ENCODE measurements at places on chromosomes 2 and 18. TPM values are rescaled to one million over a fixed set of nuclear protein-coding genes. Genes with fewer than 3 reads are reported as not detected.

Gene LAMA3
- polyA plus RNA-seq: 11.3 TPM

Gene RGPD6
- 2.3 TPM for polyA plus RNA-seq

Gene CNGA3
- 0.13 TPM for polyA plus RNA-seq

Gene MAP4K4
- 18.6 TPM for polyA plus RNA-seq

Gene AQP12A
- not detected for polyA plus RNA-seq

Gene SERPINE2
- 12.9 TPM for polyA plus RNA-seq

Gene TNFRSF11A
- 0.50 TPM for polyA plus RNA-seq

- no peak for DNase-seq
- no peak overlapping the region for H3K4me3 ChIP-seq
- peaks cover 79% of the 10 kb centered on the region for H3K4me1 ChIP-seq
- H3K36me3 ChIP-seq: no peaks in the 10 kb centered on the region
Measured at GRCh38 chr2:68223419-68223818, 28.9 kb downstream of the PPP3R1 start.

DNA sequence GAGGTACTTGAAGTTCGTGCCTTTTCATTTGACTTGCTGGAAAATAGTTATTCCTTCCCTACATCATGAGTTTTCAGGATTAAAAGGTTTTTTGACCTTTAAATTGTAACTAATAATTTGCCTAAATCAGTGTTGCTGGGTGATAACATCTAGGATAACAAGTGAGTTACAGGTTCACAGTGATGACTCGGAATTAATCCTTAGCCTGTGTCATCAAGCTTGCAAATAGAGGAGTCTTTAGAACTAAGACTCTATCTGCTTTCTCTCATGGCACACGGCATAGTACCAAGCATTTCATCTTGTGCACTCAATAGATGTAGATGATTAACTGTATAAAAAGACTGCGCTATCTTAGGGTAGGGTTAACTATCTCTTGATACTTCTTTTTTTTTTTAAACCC, 79.5 kb downstream of the CAMKMT start:
- H3K4me1 ChIP-seq: no peaks in the 10 kb centered on the region
- H3K27me3 ChIP-seq: no peaks in the 10 kb centered on the region
- DNase-seq: no peak
- H3K4me3 ChIP-seq: no peak overlapping the region

DNA sequence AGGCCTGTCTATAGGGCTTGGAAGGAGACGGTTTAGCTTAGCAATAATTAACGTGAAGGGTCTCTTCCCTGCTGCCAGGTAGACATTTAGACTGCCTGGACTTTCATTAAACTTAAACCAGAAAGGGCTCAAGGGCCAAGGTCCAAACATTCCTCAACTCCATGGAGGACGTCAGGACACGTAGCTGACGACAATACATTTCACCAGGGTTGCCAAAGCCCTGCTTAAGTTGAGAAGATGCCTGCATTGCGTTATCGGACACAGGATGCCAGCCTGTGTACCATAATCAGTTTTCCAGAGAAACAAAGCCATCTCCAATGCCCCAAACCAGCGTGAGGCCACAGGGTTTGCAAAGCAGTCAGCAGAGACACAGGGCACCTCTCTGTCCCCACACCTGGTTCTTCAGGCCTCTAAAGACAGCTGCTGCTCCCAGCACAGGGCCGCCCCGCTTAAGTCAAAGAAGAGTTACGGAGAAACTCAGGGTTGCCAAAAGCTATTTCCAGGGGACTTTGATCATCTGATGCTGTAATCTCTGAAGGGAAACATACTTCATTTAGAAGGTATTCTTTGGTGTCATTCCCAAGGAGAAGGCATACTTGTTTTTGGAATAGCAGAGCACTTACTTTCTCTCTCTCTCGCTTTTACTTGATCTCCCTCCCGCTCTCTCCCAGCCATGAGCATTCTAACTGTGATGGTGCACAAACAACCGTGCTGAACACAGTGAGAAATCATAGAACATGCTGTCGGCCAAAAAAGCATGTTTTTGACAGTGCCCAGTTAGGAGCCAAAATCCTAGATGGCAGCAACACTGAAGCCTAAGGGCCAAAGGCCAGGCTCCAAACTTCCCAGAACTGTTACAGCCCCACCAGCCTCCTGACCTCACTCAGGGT, 46.0 kb downstream of the TTC32 start:
- H3K4me1 ChIP-seq: no peaks in the 10 kb centered on the region
- no peak for DNase-seq
- no peak overlapping the region for H3K4me3 ChIP-seq
- no peaks in the 10 kb centered on the region for H3K36me3 ChIP-seq

DNA sequence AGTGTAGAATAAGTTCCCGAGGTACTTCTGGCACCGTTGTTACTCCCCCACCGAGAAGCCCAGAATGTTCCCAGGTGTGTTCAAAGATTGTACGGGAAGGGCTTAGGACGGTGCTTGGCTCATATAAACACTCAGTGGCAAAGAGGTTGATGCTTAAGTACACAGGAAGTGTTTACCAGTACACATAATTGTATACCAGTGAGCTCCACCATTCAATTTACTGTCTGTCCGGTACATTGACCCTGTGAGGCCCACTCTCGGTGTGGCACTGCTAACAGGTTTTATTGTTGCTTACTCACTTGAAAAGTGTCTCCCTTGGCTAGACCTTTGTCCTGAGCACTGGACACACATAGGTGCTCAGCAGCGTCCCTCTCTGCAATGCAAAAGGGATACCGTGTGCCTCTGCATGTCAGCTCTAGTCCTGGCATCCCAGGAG, 191.0 kb downstream of the NEDD4L start:
- H3K27ac ChIP-seq: peak overlapping the region; percentile 93
- no peaks in the 10 kb centered on the region for H3K36me3 ChIP-seq
- H3K27me3 ChIP-seq: no peaks in the 10 kb centered on the region

DNA sequence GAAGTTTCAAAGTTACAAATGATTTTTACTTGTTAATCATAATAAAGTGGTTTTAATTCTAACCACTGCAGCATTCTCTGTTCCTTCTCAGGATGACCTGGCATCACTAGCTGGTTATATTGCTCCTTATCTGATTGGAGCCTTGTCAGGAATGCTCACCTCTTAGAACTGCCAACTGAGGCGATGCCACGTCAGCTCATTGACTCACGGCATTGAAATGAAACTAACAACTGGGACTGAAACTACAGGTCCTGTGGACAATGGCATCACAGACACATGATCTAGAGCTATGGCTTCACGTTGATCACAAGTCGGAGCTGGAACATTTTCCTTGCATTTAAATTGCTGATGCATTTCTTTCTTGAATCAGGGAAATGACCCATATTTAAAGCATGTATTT, 54.9 kb upstream of the MAP2 start:
- no peak overlapping the region for H3K4me3 ChIP-seq
- no peaks in the 10 kb centered on the region for H3K4me1 ChIP-seq
- H3K27ac ChIP-seq: no peak overlapping the region
- H3K27me3 ChIP-seq: no peaks in the 10 kb centered on the region

- H3K4me3 ChIP-seq: no peak overlapping the region
- no peaks in the 10 kb centered on the region for H3K4me1 ChIP-seq
- no peak overlapping the region for H3K27ac ChIP-seq
- no peaks in the 10 kb centered on the region for H3K36me3 ChIP-seq
- DNase-seq: no peak
- H3K27me3 ChIP-seq: no peaks in the 10 kb centered on the region
Measured at GRCh38 chr2:145412155-145412554, 892.2 kb upstream of the ZEB2 start.

GRCh38 chr18:23661735-23662308, 889 bp downstream of the ANKRD29 start:
- no peaks in the 10 kb centered on the region for H3K36me3 ChIP-seq
- peaks cover 12% of the 10 kb centered on the region for H3K27me3 ChIP-seq
- DNase-seq: no peak
- H3K4me3 ChIP-seq: peak overlapping the region; percentile 58
- H3K27ac ChIP-seq: peak overlapping the region; percentile 66

- DNase-seq: no peak
- no peak overlapping the region for H3K27ac ChIP-seq
- H3K4me1 ChIP-seq: no peaks in the 10 kb centered on the region
- H3K27me3 ChIP-seq: no peaks in the 10 kb centered on the region
- peaks cover 29% of the 10 kb centered on the region for H3K36me3 ChIP-seq
Measured at GRCh38 chr2:105896765-105897163, 152.1 kb downstream of the NCK2 start.

GRCh38 chr18:37714691-37715090, 149.1 kb upstream of the CELF4 start:
- H3K4me3 ChIP-seq: no peak overlapping the region
- no peak overlapping the region for H3K27ac ChIP-seq
- H3K36me3 ChIP-seq: no peaks in the 10 kb centered on the region
- DNase-seq: no peak

DNA sequence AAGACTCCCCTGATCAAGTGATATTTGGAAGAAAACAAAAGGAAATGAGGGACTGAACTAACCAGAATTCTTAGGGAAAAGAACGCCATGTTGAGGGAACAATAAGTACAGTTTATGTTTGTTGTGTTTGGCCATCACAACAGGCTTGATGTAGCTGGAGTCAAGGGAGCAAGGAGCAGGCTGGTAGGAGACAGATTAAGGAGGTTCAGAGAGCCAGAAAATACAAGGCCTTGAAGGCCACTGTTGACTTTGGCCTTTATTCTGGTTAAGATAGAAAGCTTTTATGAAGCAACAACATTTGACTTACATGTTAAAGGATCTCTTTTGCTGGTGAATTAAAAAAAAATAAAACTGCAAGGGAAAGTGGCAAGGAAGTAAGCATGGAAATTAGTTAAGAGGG, 754.1 kb upstream of the SLC8A1 start:
- no peak overlapping the region for H3K27ac ChIP-seq
- H3K4me1 ChIP-seq: no peaks in the 10 kb centered on the region
- no peaks in the 10 kb centered on the region for H3K27me3 ChIP-seq
- DNase-seq: no peak

DNA sequence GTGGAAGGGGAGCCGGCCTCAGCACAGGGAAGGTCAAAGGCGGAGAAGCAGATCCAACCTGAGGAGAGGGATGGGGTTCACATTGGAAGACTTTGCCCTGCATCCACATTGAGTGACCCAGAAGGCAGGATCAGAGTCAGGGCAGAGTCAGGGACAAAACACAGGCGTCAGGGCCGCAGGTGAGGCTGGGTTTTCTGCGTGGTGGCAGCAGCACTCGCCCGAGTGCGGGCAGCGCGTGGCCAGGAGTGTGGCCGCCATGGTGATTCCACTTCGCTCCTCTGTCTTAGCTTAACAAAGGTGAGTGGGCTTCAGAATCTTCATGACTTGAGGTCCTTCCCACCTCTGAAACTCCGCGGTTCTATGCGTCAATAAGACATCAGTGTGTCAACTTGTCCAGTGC, 476.9 kb upstream of the SMIM21 start:
- no peak for DNase-seq
- H3K36me3 ChIP-seq: no peaks in the 10 kb centered on the region
- no peak overlapping the region for H3K4me3 ChIP-seq
- no peaks in the 10 kb centered on the region for H3K27me3 ChIP-seq
- H3K27ac ChIP-seq: no peak overlapping the region

- H3K27ac ChIP-seq: peak overlapping the region; percentile 68
- peaks cover 13% of the 10 kb centered on the region for H3K4me1 ChIP-seq
- no peaks in the 10 kb centered on the region for H3K27me3 ChIP-seq
- H3K4me3 ChIP-seq: peak overlapping the region; percentile 74
- peak; percentile 84 for DNase-seq
- no peaks in the 10 kb centered on the region for H3K36me3 ChIP-seq
Measured at GRCh38 chr2:95346231-95346737, 49.1 kb downstream of the KCNIP3 start.

DNA sequence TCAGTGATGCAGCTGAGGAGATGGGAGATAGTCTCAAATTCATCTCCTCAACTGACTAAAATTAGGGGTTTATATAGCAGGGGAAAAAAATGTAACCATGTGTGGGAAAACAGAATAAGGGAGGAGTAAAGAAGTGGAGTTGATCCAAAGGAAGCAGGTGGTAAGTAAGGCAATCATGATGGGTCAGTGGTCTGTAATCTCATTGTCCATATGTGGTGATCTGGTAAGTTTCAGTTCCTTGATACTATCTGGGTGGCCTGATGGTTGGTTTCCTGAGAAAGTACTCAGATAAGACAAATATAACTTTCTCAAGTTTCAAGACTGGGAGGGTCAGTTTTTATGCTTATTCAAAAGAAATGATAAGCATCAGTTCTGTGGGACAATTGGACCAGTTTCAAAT, 312.3 kb upstream of the KCNJ3 start:
- no peak overlapping the region for H3K4me3 ChIP-seq
- no peak for DNase-seq
- H3K27me3 ChIP-seq: no peaks in the 10 kb centered on the region
- H3K36me3 ChIP-seq: no peaks in the 10 kb centered on the region
- no peak overlapping the region for H3K27ac ChIP-seq
- no peaks in the 10 kb centered on the region for H3K4me1 ChIP-seq

DNA sequence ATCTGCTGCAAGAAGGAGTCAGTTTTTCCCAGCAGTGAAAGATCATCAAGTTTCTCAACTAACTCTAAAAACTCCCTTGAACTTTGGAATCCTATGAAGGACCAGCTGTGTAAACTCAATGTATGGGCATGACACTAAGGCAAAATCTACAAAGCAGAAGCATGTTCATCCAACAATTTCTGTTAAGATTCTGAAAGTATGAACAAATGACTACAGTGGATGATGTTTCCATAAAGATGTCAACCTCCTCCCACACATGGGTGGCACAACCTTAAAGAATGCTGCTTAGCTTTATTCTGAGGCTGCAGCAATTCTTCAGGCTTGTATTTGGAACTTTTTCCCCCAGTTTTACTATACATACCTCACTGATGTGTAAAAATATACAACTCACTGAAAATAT, 47.2 kb downstream of the WDR33 start:
- H3K27me3 ChIP-seq: no peaks in the 10 kb centered on the region
- H3K4me1 ChIP-seq: no peaks in the 10 kb centered on the region
- H3K36me3 ChIP-seq: peaks cover 49% of the 10 kb centered on the region

DNA sequence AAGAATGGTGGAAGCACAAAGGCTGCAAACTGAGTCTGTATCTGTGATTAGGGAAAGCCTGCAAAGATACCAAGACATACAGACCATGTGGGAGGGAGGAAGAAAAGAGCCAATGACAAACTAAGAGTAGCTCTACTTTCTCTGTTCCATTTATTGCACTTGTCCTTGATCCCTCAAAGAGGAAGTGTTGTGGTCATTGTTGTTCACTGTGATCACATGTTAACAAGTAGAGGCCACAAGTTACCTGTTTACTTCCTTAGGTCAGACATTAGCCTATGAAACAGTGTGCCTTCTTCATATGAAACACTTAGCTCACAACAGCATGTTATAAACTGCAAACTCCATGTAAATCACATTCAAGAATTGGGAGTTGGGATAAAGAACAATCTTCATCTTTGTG, 32.6 kb downstream of the MAP2 start:
- H3K27ac ChIP-seq: no peak overlapping the region
- H3K27me3 ChIP-seq: no peaks in the 10 kb centered on the region
- no peak overlapping the region for H3K4me3 ChIP-seq
- H3K36me3 ChIP-seq: no peaks in the 10 kb centered on the region
- no peaks in the 10 kb centered on the region for H3K4me1 ChIP-seq

DNA sequence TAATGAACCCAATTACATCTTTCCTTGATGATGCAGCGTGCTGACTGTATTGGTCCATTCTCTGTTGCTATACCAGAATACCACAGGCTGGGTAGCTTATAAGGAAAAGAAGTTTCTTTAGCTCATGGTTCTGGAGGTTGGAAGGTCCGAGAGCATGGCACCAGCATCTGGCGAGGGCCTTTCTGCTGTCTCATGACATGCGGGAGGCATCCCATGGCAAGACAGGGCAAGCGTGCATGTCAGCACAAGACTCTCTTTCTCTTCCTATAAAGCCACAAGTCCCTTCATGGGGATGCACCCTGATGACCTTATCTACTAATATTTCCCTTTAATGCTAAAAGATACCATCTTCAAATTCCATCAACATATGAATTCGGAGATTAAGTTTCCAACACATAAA, 122.8 kb upstream of the FHL2 start:
- no peak overlapping the region for H3K4me3 ChIP-seq
- H3K27me3 ChIP-seq: no peaks in the 10 kb centered on the region
- H3K36me3 ChIP-seq: no peaks in the 10 kb centered on the region
- H3K27ac ChIP-seq: no peak overlapping the region
